ENCODE measurements at places on chromosomes 5 and 9. TPM values are rescaled to one million over a fixed set of nuclear protein-coding genes. Genes with fewer than 3 reads are reported as not detected.

GRCh38 chr5:175573493-175574269 lies 84.2 kb upstream of the HRH2 start:
- DNase-seq, result no peak
- no peak overlapping the region for H3K4me3 ChIP-seq
- H3K4me1 ChIP-seq, result peaks cover 9% of the 10 kb centered on the region
- H3K36me3 ChIP-seq, result no peaks in the 10 kb centered on the region
- peaks cover 3% of the 10 kb centered on the region for H3K27me3 ChIP-seq

DNA sequence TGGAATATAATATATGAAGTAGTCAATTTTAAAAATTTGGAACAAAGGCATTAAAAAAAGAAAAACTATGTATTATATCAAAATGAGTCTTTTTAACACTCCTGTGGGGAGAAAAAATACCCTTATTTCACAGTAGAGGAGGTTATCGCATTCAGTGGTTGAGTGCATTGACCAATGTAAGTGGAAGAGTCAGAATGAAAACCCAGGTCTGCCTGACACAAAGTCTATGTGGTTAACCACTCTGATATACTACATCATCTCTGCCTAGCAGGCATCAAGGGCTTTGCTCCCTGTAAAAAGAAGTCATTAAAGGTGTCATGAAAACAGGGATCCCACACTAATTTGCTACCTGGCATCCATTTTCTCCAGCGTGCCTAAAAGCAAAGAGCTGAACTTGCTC lies 417.2 kb upstream of the C9orf72 start:
- no peak overlapping the region for H3K27ac ChIP-seq
- no peaks in the 10 kb centered on the region for H3K4me1 ChIP-seq
- H3K36me3 ChIP-seq, result no peaks in the 10 kb centered on the region

DNA sequence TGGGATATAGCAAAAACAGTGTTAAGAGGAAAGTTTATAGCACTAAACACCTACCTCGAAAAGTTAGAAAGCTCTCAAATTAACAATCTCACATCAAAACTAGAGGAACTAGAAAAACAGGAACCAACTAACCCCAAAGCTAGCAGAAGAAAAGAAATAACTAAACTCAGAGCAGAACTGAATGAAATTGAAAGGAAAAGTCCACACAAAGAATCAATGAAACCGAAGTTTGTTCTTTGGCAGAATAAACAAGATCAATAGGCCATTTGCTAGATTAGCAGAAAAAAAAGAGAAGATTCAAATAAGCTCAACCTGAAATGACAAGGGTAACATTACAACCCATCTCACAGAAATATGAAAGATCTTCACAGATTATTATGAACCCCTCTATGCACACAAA lies 234.8 kb upstream of the ISL1 start:
- no peaks in the 10 kb centered on the region for H3K4me1 ChIP-seq
- H3K27me3 ChIP-seq, result no peaks in the 10 kb centered on the region
- H3K4me3 ChIP-seq, result no peak overlapping the region
- no peak for DNase-seq
- no peaks in the 10 kb centered on the region for H3K36me3 ChIP-seq

DNA sequence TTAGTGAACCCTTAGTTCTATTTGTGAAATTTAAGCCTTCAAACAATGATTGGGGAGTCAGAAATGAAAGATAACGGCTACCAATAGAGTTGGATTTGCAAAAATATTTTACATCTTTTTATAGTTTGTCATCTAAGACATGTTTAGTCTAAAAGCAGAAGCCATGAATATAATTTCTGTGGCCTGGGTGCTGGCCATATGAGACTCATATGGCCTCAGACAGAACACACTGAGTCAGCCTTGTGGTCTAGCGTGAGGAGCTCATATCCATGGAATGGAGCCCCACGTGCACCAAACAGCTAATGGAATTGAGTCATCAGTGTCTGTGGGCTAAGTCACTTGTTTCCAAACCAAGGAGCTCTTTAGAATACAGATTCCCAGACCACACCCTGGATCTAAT lies 240.7 kb upstream of the NREP start:
- H3K27ac ChIP-seq, result no peak overlapping the region
- DNase-seq, result peak; percentile 7
- H3K4me1 ChIP-seq, result peaks cover 2% of the 10 kb centered on the region
- no peaks in the 10 kb centered on the region for H3K36me3 ChIP-seq

- no peak overlapping the region for H3K27ac ChIP-seq
- no peak overlapping the region for H3K4me3 ChIP-seq
- H3K4me1 ChIP-seq, result no peaks in the 10 kb centered on the region
- H3K36me3 ChIP-seq, result no peaks in the 10 kb centered on the region
- H3K27me3 ChIP-seq, result peaks cover 12% of the 10 kb centered on the region
Observed at GRCh38 chr5:52963636-52964035, 25.5 kb upstream of the ITGA2 start.

C9orf153 gene
- 0.25 TPM for total RNA-seq

IFNB1 gene
- 2.2 TPM for total RNA-seq

Data from activated CD4-positive, alpha-beta T cell treated with anti-CD3 and anti-CD28 coated beads for 36 hours (primary cell).